Endothelial cell (in vitro differentiated cells): ENCODE measurements at places on chromosomes 3 and 15.

DNA sequence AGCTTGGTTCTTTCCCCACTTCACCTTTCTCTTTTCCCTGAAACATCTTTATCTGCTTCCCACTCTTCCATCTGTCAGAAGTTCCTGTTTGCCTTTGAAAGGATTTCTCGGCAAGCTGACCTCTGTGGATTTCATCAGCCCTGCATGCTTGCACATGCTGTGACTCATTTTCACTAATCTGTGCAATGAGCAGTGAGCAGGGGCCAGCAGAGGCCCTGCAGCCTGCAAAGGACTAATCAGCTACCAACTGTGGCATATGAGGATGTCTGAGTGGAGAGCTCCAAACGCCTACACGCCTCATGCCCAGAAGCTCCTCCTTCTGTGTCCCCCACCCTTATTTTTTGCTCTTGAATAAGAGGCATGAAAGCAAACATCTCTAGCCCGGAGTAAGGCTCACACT, 333.0 kb upstream of the SEMA6D start:
- peak; percentile 31 for DNase-seq

DNA sequence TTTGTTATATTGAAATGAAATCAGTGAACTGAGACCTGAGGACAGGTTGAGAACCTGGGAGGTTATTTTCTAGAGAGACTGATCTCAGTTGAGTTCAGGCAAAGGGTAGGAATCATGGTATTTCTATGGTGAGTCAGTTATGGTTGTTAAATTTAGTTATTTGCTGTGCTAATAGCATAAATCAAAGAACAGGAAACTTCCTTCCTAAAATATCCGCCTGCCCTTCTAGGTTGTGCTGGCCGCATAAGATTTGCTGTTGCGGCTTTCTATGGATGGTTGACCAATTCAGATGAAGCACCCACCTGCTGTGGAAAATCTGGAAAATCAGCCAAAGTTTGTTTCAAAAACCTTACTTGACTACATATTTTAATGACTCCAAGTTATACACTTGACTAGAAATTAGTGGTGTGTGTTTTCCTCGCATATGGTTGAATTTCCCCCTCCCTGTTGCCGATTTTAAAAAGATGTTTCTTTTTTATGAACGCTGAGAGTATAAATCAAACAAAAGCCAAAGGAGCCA, 52.6 kb downstream of the PLCL2 start:
- DNase-seq = no peak

- DNase-seq = no peak
These were observed 66.6 kb downstream of the SUCLG2 start for GRCh38 chr3:67587811-67588210.

DNA sequence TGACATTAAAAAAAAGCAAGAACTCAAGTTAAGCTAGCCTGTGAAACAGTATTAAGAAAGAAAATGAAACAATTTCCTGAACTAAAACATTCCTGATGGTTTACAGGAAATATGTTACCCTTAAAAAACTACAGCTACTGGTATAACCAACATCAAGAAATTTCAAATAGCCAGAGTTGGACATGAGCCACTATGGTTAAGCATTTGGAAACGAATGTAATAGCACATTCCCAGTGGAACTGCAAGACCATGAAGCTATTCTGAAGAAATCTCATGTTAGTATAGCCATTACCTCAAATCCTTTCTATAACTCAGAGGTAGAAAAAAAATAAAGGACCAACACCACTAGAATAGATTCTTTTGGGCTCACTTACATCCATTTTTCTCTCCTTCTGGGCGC, 30.2 kb downstream of the CPNE4 start:
- no peak for DNase-seq

DNA sequence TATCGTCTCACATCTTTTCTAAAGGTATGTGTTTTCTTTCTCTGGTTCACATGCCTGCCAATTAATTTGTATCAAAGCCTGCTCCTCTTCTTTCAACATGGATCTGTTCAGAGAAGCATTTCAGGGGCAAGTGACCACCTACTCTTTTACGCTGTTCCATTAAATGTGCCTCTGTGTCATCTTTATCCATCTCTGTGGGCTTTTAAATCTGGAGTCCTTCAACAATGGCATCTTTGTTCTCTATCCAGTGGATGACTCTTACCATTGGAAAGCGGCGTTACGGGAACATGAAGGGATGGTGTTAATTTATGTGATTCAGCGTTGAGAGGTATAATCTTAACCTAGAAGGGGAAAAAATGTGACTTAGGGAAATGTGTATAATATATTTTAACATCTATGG, 92.7 kb upstream of the CFAP20DC start:
- DNase-seq = no peak

GRCh38 chr15:73578026-73578425, 55.2 kb downstream of the NPTN start:
- DNase-seq = no peak

DNA sequence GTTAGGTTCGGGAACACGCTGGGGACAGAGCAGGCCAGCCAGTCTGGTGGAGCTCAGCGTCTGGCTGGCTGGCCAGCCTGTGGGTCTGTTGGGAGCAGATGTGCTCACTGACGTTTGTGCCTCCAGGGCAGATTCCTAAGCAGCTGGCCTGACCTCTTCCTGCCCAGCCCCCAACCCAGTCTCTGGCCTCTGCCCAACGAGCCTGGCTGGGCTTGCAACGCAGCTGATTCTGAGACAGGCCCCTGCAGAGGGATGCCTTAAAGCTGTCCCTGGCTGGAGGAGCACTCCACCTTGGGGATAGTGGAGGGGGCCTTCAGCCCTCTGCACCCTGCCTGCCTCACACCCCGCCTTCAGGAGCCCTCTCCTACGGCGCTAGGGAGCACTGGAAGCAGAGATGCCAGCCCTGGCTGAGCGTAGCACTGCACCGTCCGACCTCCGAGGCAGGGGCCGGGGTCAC, 46.0 kb downstream of the KLF13 start:
- DNase-seq = peak; percentile 48

DNA sequence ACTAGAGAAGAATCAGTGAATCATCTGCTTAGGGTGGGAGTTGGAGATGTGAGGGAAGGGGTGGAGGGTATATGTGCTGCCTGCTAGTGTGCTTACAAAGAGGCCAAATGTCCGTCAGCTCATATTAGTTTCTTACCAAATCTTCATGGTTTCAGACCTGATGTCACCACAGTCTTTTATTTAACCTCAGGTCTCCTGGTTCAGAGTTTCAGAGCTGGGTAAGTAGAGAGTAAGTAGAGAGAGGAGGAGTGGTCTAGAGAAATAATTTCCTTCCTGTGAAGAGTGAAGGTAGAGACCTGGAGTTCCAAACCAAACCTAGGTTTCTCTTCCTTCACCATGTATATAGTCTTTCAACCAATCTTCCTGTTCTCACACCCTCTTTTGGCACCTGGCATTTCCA, 17.5 kb upstream of the P2RY1 start:
- no peak for DNase-seq

DNA sequence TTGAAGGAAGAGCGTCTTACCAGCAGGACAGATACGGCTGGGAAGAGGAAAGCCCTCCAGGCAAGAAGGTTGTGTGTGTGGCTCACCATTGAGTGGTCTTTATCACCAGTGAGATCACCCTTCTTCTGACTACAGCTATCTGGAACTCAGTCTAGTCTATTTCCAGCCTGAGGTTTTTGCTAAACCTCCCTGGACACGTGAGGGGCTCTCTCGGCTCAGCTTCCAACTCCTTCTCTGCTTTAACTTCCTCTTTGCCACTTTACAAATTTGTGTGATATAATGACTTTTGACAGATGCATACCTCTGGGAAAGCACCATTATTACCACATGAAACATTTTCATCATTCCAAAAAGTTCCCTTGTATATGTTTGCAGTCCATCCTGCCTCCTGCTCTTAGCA, 15.3 kb upstream of the ROPN1 start:
- no peak for DNase-seq

- DNase-seq = no peak
These were observed 855.7 kb upstream of the DPPA4 start for GRCh38 chr3:110193074-110193473.

GRCh38 chr15:41001524-41002214, 48.4 kb downstream of the CHAC1 start:
- no peak for DNase-seq

DNA sequence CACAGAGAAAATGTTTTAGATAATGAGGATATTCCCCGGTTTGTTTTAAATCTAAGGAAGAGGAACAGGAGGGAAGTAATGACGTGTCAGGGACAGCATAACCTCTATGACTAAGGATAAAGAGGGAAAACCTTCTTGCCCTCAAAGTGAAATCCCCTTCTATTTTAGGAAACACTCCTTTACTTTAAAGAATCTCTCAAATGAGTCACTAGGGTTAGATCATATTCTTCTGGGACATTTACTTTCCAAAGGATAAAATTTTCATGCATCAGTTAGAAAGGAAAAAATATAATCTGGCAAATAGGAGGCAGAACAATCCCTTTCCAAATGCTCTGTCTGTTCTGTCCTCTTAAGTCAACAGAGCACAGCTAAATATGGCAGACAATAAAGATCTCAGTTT, 43.2 kb upstream of the UBE2E2 start:
- DNase-seq = no peak

DNA sequence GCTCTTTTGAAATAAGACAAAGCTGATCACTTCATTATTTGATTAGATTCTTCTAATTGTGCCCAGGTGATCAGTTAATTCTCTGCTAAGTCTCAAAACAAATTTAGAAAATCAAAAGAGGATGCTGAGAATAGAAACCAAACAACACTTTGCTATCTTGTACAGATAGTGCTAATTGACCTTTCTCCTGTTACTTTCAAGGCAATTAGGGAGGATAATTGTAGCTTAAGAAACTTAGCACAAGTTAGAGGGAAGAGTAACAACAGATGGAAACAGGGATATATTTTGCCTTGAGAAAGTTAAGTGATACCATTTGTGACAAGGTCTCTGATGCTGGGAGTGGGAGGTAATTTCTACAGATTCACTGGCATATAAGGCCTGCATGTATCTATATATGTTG, 344.8 kb upstream of the GRM7 start:
- no peak for DNase-seq

DNA sequence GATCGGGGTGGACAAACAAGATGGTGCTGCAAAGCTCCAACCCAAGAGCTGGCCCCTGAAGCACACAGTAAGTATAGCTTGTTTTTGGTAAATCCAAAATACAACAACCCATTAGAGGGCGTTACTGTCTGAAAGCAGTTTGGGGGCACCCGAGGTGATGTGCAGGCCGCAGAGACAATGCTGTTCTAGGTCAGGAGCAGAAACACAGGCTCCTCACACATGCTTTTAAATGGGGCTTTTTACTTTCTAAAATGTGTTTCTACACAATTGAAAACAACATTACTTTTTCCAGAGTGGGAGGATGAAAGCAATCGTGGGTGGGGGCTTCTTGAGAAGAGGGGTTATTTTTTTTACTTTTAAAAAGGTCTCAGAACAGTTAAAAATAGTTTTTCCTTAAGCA, 1029.3 kb upstream of the CFAP20DC start:
- no peak for DNase-seq

GRCh38 chr15:88098361-88098760, 158.2 kb downstream of the NTRK3 start:
- no peak for DNase-seq

DNA sequence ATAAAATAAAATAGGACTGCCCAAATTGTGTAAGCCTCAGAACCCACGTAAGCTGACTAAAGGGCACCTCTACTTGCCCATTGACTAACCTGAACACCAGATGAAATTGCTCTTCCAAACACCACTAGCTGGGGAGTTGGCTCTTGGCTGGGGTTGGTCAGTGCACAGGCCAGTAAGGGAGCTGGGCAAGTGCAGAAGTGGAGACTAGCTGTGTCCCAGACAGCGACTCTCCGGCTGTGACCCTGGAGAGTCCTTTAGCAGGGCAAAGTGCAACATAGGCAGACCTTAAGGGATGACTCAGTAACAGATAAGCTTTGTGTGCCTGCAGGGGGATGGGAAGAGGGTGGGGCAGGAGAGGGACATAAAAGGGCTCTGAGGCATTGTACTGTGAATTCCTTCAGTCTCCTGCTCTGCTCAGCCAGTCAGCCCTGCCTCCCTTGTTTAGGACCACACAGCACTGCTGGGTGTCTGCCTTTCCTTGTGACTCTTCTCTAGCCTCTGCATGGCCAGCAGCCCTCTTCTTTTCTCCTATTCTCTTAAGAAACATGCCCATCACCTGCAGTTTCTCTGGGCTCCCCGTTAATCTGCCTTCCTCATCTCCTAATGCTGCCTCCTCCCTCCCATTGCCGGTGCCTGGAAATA, 13.2 kb downstream of the NR1I2 start:
- no peak for DNase-seq

DNA sequence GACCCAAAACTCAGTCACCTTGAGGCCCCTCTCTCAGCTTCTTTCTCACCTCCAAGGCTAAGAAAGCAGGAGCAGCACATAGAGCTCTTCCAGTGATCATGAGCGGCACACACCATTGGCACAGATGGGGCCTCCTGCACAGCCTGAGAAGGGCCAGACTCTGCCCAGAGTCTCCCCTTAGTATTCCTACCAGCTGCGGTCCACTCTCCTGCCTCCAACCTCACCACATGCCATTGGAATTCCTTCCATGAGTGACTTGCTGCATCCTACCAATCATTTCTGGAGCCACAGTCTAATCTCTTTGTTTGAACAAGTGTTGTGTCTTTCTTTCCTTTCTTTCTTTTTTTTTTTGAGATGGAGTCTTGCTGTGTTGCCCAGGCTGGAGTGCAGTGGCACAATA, 39.3 kb downstream of the CDCP1 start:
- DNase-seq = no peak

- DNase-seq = no peak
These were observed 1178.8 kb downstream of the ZPLD1 start for GRCh38 chr3:103613397-103614156.

GRCh38 chr15:58171476-58172061, 33.4 kb downstream of the AQP9 start:
- DNase-seq = no peak

GRCh38 chr3:145333931-145334330, 827.1 kb downstream of the PLOD2 start:
- DNase-seq = no peak

GRCh38 chr3:77381431-77381830, 341.5 kb downstream of the ROBO2 start:
- no peak for DNase-seq

DNA sequence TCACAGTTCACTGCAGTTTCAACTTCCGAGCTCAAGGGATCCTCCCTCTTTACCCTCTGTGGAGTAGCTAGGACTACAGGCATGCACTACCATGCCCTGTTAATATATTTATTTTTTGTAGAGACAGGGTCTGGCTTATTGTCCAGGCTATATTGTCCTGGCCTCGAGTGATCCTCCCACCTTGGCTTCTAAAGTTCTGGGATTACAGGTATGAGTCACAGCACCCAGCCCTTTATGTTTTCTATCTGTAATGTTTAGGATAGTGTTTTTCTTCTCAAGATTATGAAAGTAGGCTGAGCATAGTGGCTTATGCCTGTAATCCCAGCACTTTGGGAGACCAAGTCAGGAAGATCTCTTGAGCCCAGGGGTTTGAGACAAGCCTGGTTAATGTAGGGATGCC, 11.9 kb upstream of the SCG3 start:
- DNase-seq = no peak

- DNase-seq = no peak
These were observed 511 bp upstream of the RARB start for GRCh38 chr3:25427563-25427941.

- no peak for DNase-seq
These were observed 116.9 kb downstream of the NFKBIZ start for GRCh38 chr3:101966226-101966625.

- no peak for DNase-seq
These were observed 119.2 kb downstream of the CTNNB1 start for GRCh38 chr3:41318520-41318919.
